Stomach (tissue), 19 donors: ENCODE measurements at places on chromosomes 5 and 9. TPM values are rescaled to one million over a fixed set of nuclear protein-coding genes. Genes with fewer than 3 reads are reported as not detected.

GRCh38 chr9:125747053-125747764 lies at the start of gene PBX3:
Gene PBX3 (plus strand): TSS chr9:125747373.
- peak; percentile 87 for DNase-seq

FAM151B gene
- not detected for total RNA-seq

- DNase-seq: no peak
Measured at GRCh38 chr9:125529107-125529506, 177.9 kb downstream of the MAPKAP1 start.

DNA sequence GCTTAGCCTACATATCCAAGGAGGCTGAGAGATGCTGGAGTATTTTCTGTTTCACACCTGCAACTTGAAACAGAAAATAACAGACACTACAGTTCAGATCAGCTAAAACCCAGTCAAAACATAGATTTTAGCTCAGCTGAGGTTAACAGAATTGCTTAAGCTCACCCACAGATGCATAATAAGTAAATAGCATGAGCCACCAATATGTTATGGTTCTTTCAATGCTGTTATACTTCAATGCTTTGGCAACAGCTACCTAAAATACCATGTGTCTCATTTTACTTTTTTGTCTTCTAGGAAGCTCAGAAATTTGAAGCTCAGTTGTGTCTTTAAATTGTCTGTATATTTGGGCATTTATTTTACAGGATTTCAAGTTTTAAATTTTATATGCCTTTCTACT lies 35.8 kb upstream of the OR13F1 start:
- no peak for DNase-seq

LOX gene
- total RNA-seq: 4.5 TPM

DNA sequence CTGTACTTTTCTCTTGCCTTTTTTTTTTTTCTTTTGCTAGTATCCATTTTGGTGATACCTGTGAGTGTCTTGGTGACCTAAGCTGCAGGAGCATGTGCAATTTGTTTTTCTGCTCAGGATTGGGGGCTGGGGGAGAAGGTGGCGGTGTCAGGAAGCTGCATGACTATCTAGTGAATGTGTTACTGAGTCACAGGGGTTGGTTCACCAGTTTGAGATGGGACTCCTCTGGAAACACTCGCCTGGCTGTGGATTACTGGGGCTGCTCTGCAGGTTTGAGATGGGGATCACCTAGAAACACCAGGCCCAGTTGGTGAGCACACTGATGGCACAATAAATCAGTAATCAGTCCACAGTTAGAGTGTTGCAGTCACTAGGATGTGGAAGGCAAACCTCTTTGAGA lies 447.9 kb downstream of the SPATA31D1 start:
- DNase-seq: no peak
